ENCODE measurements at places on chromosomes 3 and 15.

DNA sequence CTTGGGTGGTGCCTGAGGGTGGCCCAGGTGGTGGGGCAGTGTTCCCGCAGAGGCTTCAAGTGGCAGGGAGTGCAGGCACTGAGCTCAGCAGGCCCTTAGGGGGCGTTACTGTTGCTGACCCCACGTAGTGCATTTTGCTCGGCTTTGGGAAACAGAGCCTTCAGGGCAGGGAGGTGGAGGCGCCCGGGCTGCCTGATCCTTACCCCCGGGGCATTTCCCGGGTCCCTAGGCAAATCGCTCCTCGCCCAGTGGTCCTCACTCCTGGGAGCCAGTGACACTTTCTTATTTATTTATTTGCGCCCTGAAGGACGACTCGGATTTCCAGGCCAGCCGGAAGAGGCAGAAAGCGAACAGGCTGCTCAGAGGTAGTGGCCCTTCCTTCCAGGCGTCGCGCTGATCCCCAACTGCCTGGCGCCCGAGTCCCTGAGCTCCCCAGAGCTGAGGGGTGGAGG is 10.1 kb upstream of the FOXB1 start:
- no peak overlapping the region for H3K27ac ChIP-seq
- H3K4me3 ChIP-seq: peak overlapping the region; percentile 93
- peaks cover 36% of the 10 kb centered on the region for H3K27me3 ChIP-seq
- no peaks in the 10 kb centered on the region for H3K36me3 ChIP-seq
- peaks cover 75% of the 10 kb centered on the region for H3K4me1 ChIP-seq
- DNase-seq: peak; percentile 48

GRCh38 chr15:72365844-72366243 is 10.0 kb downstream of the HEXA start:
- H3K27ac ChIP-seq: no peak overlapping the region
- H3K4me1 ChIP-seq: no peaks in the 10 kb centered on the region
- no peaks in the 10 kb centered on the region for H3K27me3 ChIP-seq

DNA sequence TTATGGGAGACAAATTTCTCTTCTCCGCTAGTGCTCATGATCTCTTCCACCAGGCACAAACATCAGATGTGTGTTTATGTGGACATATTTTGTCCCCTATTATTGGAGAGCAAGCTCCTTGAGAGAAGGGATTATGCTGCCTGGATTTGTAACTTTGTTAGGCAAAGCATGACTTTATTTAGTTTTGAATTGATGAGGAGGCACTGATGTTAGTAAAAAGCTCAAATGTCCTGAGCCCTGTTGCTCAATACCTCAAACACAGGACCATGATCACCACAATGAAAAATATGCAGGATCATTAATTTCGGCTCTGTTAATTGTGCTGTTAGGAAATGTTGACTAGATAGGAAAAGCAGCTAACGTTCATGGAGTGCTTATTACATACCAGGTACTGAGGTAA is 29.1 kb downstream of the SCG5 start:
- DNase-seq: no peak
- H3K36me3 ChIP-seq: peaks cover 25% of the 10 kb centered on the region

- DNase-seq: no peak
- H3K27ac ChIP-seq: no peak overlapping the region
Observed at GRCh38 chr15:72147418-72147817, 29.2 kb downstream of the SENP8 start.

GRCh38 chr3:85586018-85586417 is 627.2 kb downstream of the CADM2 start:
- H3K4me3 ChIP-seq: no peak overlapping the region
- H3K27me3 ChIP-seq: no peaks in the 10 kb centered on the region
- no peaks in the 10 kb centered on the region for H3K36me3 ChIP-seq
- peaks cover 8% of the 10 kb centered on the region for H3K4me1 ChIP-seq
- no peak for DNase-seq

GRCh38 chr15:65663521-65663920 is 41.8 kb downstream of the SLC24A1 start:
- H3K4me1 ChIP-seq: peaks cover 4% of the 10 kb centered on the region
- no peaks in the 10 kb centered on the region for H3K36me3 ChIP-seq
- no peak overlapping the region for H3K4me3 ChIP-seq

DNA sequence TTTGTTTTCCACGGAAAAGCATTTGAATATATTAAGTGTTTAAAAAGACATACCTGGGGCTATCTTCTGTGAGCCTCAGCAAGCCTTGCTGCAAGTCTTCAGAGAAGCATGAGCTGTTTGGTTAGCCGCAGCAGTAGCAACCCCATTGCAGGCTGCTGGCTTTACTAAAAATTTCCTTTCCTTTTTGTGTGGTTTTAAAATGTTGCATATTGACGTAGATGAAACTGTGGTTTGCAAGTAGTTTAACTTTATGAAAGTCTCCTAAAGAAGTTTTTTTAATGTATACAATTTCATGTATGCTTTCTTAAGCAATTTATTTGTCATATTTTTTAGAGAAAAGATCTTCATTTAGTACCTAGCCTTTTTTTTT is at the start of gene GPR171:
GPR171 (minus strand) TSS at position 166 of the 370 bp plus-strand sequence. CDS start 3,830 bp downstream, outside the sequence.
- H3K4me3 ChIP-seq: no peak within 1 kb of the TSS
- H3K27ac ChIP-seq: no peak within 1 kb of the TSS
- H3K27me3 ChIP-seq: no peaks in the 10 kb centered on the region

DNA sequence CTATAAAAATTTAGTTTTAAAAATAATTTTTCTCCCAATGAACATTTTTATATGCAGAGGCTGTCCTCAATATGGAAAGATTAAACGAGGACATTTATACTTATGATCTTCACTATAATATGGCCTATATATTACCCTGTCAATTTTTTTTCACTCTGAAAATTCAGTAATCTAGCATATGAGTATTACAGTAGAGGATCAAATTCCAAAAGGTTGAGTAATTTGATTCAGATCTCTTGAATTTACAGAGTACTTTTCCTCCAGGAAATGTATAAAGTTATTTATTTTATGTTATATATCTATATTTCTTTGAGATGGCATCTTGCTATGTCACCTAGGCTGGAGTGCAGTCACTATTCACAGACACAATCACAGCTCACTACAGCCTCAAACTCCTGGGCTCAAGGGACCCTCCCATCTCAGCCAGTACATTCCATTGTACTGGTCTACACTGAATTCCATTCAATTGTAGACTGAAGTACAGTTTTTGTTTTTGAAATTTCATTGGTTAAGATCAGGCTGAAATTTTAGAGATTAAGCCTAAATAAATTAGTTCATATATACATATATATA is 16.3 kb upstream of the TRPM7 start:
- H3K27ac ChIP-seq: no peak overlapping the region
- H3K36me3 ChIP-seq: peaks cover 32% of the 10 kb centered on the region
- H3K4me1 ChIP-seq: no peaks in the 10 kb centered on the region
- H3K27me3 ChIP-seq: peaks cover 3% of the 10 kb centered on the region
- no peak for DNase-seq

- H3K4me3 ChIP-seq: no peak overlapping the region
- peak overlapping the region; percentile 49 for H3K27ac ChIP-seq
- H3K36me3 ChIP-seq: peaks cover 41% of the 10 kb centered on the region
- H3K4me1 ChIP-seq: peaks cover 3% of the 10 kb centered on the region
- DNase-seq: no peak
Observed at GRCh38 chr3:151425627-151426340, 35.1 kb downstream of the IGSF10 start.

- DNase-seq: no peak
- H3K27me3 ChIP-seq: no peaks in the 10 kb centered on the region
- H3K27ac ChIP-seq: no peak overlapping the region
- H3K4me3 ChIP-seq: no peak overlapping the region
Observed at GRCh38 chr15:95266451-95267061, 1035.2 kb downstream of the MCTP2 start.

GRCh38 chr3:4904811-4905695 is 74.2 kb upstream of the BHLHE40 start:
- peaks cover 3% of the 10 kb centered on the region for H3K27me3 ChIP-seq
- H3K36me3 ChIP-seq: no peaks in the 10 kb centered on the region
- DNase-seq: no peak
- no peak overlapping the region for H3K27ac ChIP-seq
- H3K4me3 ChIP-seq: no peak overlapping the region

DNA sequence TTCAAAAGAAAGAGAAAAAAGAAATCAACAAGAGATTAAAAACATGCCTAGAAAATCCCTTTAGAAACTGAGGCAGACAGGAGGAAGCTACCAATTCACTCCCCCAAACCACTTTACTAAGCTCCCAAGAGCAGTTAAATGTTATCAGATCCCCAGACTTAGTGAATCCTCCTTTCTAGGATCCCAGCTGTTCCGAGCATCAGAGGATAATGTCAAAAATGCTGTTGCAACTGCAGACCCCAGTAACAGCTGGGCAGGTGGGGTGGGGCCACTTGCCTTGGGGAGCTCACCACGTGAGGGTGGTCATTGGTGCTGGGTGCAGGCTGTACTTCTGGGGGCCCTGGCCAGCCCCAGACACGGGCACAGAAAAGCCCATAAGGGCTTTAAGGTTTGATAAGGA is 9.1 kb downstream of the POMGNT2 start:
- peaks cover 4% of the 10 kb centered on the region for H3K27me3 ChIP-seq
- H3K4me3 ChIP-seq: no peak overlapping the region
- H3K27ac ChIP-seq: no peak overlapping the region
- H3K4me1 ChIP-seq: peaks cover 5% of the 10 kb centered on the region

Data from nephron progenitor cell (in vitro differentiated cells).